ENCODE measurements at places on chromosomes 7 and 10.

- DNase-seq, result no peak
Measured at GRCh38 chr7:95157381-95157780, 167.0 kb downstream of the PON1 start.

DNA sequence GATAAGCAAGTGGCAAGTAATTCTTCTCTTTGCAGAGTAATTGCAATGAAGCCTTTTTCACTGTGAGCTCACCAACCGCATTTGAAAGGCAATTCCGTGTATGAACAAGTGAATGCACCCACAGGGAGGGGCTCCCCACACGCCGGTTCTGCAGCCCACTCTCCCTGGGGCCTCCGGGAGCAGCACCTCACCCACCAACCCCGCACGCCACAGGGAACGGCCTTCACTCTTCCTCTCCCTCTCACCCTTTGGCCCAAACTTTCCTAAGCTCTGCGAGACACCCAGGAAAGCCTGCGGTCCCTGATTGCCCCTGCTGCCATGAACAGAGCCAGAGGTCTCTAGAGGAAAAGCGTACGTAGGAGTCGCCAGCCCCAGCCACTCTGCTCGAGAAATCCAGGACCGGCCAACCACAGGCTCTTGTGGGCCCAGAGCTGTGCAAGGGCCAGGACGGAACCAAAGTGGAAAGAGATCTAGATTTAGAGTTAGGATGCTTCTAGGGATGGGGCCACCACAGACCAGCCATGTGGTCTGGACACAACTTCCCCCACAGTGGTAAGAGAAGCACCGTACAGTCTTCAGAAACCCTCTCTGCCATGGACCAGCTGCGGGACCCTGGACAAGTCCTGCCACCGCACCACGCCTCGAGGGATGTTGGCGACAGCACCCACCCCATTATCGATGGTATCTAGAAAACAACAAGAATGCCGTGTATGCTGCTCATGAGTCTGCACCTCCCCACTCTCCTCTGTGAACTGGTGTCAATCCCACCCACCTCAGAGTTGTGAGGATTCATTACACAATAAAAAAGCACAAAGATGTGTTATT is 3.6 kb downstream of the WDR86 start:
- no peak for DNase-seq

GRCh38 chr7:112130729-112131410 is 75.3 kb downstream of the DOCK4 start:
- no peak for DNase-seq

- no peak for DNase-seq
Measured at GRCh38 chr10:89653410-89653869, 8.4 kb upstream of the PANK1 start.

GRCh38 chr7:120586571-120586970 is 271.4 kb downstream of the TSPAN12 start:
- DNase-seq, result no peak

- DNase-seq, result no peak
Measured at GRCh38 chr10:103111918-103112877, 80.9 kb downstream of the NT5C2 start.

DNA sequence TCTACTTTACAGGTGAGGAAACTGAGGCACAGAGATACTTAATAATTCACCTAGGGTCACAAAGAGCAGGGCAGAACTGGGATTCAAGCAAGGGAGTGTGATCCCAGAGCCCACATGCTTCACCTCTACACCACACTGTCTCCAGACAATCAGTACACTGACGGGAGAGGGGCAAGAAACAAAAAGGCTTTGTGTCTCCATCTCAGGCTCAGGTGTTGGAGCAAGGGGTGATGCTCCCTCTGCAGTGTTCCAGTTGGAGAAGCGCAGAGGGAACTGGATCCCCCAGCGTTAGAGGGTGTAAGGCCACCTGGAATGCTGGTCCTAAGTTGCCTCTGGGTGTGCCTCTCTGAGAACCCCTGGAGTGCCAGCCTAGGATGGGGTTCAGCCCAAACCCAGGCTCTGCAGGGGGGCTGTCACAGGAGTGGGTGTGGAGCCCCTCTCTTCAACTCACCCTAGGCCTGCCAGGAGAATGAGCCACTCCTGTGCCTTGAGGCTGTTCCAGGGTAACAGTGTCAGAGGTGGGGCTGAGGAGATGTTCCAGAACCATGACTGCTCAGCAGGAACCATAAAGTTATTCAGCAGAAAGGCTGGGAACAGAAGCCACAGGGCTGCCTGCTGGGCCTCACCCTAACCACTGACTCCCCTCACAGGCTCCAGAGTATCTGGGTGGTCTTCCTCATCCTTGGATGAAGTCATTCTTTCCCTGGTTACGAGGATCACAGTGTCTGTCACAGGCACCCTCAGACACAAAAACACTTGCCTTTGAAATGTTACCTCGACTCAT is 5.5 kb downstream of the RBP4 start:
- DNase-seq, result no peak

GRCh38 chr10:46301721-46302479 is 15.1 kb downstream of the ANTXRL start:
- no peak for DNase-seq

DNA sequence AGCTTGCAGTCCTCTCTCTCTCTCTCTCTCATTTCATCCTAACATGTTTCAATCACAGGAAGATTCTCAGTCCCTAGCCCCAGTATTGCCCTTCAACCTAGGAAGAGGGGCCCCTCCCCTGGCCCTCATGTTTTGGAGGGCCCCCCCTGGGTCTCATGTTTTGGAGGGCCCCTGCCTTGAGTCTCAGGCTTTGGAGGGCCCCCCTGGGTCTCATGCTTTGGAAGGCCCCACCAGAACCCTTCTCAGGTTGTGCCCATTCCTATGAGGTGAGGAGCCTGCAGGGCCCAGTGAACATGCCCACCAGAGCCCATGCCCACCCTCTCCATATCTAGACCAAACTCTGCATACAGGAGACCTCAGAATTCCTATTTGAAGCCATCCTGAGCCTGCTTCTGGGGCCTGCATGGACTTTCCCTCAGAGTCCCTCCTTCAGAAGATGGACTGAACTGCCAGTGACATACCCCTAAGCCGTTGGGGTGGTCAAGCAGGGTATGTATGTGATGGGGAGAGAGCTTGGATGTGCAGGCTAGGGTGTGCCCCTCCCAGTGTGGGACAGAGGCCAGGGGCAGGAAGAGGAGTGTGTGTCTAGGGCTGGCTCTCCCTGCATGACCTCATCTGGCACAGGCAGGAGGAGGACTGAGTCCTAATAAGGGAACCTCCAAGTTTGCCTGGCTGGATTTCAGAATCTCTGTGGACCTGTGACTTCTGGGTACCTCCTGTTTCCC is 8.1 kb upstream of the VDAC2 start:
- DNase-seq, result no peak

DNA sequence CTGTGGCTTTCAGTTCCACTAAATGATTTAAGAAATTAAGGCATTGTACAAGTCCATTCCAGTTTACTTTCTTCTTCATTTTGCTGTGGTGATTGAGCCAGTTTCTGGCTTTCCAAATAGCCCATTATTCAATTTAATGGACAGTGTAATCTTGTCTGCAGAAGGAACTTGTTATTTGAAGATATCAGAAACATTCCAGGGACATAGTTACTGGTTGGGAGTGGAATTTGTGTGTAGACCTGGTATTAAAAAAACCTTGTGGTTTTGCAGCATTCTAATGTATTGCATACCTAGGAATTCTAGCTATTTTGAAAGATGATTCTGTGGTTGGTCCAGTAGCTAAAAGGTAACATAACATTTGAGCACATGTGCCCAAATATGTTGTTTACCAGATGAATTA is 72.2 kb downstream of the MCU start:
- no peak for DNase-seq

GRCh38 chr7:27295236-27295635 is 52.6 kb downstream of the EVX1 start:
- DNase-seq, result no peak

GRCh38 chr10:14451341-14451740 is 120.6 kb upstream of the FRMD4A start:
- DNase-seq, result no peak

DNA sequence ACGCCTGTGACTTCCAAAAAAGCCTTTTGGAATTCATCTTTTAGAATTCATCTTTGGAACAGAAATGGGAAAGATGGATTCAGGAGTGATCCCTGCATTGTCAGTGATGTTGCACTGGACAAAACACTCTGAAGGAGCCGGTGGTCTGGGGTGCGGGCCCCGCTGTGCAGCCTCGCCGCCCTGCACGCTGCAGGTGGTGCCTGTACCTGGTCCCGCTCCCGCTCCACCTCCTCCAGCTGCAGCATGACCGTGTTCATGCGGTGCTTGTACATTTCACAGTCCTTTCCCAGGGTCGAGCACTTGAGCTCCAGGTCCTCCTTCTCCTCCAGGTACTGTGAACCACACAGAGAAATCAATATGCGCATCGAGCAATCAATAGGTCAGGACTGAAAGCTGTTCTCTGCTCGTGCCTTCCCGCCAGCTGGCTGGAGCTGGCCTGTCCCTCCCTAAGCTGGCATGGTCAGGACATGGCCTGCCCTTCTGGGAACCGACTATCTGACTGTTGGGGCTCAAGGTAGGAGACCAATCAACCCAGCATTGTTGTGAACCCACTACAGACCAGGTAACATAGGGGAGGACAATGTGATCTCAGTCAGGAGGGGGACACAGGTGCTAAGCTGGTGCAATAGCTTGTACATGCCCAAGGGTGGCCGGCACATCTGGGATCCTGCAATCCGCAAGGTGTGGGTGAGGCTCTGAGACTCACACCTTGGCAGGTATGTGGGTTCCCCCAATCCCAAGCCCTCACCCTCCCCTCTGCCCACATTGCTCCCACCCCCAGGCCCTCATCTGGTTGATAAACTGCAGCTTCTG is 93.8 kb upstream of the GNA12 start:
- DNase-seq, result no peak

DNA sequence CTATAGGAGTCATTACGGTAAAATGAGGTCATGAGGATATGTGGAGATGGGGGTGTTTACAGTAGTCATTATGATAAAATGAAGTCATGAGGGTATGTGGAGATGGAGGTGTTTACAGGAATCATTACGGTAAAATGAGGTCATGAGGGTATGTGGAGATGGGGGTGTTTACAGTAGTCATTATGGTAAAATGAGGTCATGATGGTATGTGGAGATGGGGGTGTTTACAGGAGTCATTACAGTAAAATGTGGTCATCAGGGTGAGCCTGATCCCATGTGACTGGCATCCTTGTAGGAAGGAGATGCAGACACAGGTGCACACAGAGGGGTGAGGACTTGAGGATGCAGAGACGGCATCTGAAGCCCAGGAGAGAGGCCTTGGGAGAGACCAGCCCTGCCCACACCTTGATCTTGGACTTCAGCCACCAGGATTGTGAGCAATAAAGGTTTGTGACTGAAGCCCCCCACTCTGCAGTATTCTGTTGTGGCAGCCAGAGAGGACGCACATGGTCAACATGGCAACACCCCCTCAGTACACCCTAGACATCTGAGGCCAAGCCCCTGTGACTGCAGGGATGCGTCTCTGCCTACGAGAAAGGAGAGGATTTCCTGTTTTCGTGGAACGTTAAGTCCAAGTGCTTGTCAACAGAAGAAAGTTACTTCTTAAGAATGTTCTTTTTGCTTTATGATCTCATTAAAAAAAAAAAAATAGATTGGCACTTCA is 544.4 kb downstream of the DNAJB6 start:
- DNase-seq, result no peak

DNA sequence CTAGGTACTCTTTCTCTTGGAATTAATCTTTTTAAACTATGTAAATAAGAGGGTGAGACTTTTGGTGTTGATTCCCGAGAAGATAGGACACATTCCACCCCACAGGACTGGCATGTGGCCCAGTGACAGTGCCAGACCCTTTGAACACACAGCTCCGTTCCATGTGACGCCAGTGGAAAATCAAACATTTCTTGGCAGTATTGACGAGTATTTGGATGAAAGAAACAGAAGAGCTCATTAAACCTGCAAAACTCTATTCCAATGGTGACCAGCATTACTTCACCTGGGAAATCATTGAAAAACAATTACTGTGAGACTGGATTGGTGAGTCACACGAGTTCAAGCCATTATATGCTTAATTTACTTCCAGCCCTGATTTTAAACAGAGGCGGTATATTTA is 25.8 kb downstream of the AKR1E2 start:
- no peak for DNase-seq

- no peak for DNase-seq
Measured at GRCh38 chr7:125661006-125661405, 731.4 kb upstream of the POT1 start.

- no peak for DNase-seq
Measured at GRCh38 chr10:1522237-1522636, 215.1 kb downstream of the ADARB2 start.

DNA sequence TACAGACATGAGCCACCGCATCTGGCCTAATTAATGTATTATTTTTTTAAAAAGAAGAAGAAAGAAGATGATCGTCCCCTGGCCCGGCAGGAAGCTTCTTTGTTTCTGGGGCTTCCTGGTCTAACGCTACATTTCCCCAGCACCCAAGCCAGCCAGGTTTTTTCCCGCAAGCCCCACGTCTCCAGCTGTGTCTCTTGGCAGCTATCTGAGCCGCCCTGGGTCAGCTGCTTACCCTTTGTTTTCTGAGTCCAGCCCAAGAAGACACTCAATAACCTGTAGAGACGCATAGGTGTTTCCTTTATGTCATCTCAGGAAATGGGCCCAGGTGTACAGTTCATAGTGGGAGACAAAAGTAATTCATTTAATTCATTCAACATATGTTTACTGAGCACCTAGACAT is 110.2 kb downstream of the MTPAP start:
- DNase-seq, result no peak

DNA sequence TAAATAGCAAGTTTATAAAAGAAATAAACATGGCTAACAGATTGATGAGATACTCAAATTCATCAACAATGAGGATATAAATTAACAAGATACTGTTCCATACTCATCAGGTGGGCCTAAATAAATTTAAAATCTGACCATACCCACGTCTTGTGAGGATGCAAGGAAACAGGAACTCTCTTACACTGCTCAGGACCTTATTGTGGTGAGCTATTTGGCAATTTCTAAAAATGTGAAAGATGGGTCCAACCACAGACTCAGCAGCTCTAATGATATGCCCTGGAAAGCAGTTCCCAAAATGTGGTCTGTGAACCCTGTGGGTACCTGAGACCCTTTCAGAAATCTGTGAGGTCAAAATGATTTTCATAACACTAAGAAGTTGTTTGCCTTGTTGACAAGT is 21.5 kb downstream of the RPP38 start:
- DNase-seq, result no peak

DNA sequence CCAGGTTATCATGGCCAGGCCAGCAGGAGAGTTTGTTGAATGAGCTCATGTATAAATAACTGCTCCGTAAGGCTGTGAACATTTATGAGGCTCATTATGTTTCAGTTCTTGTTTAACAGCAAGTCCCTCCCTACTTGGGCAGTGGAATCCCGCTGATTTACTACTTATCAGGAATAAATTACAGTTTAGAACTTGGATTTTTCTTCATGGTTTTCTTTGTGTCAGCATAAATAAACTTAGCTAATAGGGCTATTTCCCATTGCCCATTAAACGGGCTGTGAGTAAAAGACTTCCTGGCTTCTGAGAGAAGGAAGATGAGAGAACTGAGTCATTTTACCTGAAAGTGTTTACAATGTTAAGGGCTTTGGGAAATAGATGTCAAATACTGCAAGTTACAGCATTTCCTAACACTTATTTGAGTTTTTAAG is 701.6 kb upstream of the ANKRD30A start:
- no peak for DNase-seq

GRCh38 chr10:108410236-108410635 is 1245.7 kb upstream of the SORCS1 start:
- DNase-seq, result no peak
